ENCODE measurements at places on chromosomes 13 and 19.

- no peak for DNase-seq
These were observed 38.4 kb downstream of the DACH1 start for GRCh38 chr13:71828564-71828963.

GRCh38 chr13:24503379-24503696 is 9.2 kb downstream of the PARP4 start:
- DNase-seq = no peak

DNA sequence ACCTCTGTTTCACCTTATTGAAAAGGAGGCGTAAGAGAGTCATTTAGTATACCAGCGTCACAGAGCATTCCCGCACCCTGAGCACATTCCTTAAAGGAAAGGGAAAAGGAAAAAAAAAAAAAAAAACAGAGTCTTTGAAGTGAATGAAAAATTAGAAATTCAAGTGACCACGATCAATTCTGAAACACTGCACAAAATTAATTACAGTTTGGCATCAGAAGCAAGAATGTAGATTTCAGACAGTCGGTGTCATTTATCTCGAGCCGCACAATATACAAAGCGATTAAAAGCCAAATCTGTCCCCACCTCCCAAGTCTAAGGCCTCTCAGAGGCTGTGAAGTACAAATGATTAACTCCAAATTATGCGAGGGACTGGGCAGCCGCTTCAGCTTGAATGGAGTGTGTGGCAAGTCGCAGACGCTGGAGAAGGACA is 173.7 kb upstream of the ZNF507 start:
- no peak for DNase-seq

- DNase-seq = no peak
These were observed 15.9 kb downstream of the SUGP1 start for GRCh38 chr19:19304186-19304965.

DNA sequence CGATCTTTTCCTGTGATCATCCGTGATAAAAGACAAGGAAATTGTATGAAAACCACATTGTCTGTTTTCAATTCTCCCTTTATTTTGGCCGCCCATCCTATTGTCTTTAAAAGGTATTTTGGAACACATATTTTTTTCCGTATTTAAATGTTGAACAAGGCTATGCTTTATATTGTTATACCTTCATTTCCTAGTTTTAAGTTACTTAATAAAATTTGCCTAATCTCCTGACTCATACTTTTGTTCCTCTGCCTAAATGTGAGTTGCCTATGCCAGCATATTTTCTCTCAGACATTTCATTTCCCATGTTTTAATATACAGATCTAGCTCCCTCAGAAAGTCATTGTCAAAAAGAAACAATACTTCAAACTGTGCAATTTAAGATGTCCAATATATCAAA is 104.2 kb downstream of the SLITRK6 start:
- DNase-seq = no peak

Data from stimulated activated CD8-positive, alpha-beta memory T cell treated with anti-CD3 and anti-CD28 coated beads, Interleukin-7, amount 100 ng/mL, for 48 hours (primary cell).